Mesenchymal stem cell (in vitro differentiated cells and primary cell): ENCODE measurements at places on chromosomes 6 and 20.

GRCh38 chr20:2946988-2947961, 74.0 kb downstream of the PTPRA start:
- no peaks in the 10 kb centered on the region for H3K4me1 ChIP-seq
- no peaks in the 10 kb centered on the region for H3K27me3 ChIP-seq
- peaks cover 9% of the 10 kb centered on the region for H3K36me3 ChIP-seq
- no peak overlapping the region for H3K4me3 ChIP-seq
- H3K27ac ChIP-seq: no peak overlapping the region
- DNase-seq: peak; percentile 88

DNA sequence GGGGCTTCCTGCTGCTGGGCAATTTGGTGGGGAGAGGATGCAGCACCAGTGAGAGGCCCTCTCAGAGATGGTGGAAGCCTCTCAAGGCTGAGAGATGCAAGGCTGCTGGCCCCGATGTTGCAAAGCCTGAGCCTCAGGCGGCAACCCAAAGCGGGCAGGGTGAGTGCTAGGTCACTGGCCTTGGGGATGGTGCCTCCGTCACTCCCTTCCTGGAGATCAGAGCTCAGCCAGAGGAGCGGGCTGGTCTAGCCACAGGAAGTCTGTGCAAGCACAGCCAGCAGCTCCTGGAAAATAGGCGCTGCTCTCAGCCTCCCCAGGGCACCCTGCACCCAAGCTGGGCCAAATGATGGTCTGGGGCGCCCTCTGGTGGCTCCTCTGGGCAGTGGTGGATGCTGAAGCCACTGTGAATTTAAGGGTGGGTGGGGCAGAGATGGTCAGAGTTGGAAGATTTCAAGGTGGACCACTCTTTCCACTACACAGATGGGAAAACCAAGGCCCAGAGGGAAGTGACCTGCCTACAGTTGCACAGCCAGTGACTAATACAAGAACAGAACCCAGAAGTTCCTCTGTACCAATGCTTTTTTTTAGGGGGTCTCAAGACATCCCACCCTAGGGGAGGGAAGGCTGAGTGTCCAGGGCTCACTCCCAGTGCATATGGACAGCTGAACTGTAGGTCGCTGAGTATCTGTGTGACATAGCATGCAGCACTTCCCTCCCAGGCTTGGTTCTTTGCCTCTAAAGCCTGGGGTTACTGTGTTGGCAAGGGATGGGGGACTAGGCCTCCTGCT, 20.8 kb downstream of the C20orf203 start:
- no peak overlapping the region for H3K4me3 ChIP-seq
- peaks cover 10% of the 10 kb centered on the region for H3K27me3 ChIP-seq

GRCh38 chr6:55184782-55185530, 10.6 kb downstream of the HCRTR2 start:
- H3K4me1 ChIP-seq: no peaks in the 10 kb centered on the region
- DNase-seq: no peak
- no peak overlapping the region for H3K4me3 ChIP-seq
- H3K27ac ChIP-seq: no peak overlapping the region
- H3K36me3 ChIP-seq: no peaks in the 10 kb centered on the region

DNA sequence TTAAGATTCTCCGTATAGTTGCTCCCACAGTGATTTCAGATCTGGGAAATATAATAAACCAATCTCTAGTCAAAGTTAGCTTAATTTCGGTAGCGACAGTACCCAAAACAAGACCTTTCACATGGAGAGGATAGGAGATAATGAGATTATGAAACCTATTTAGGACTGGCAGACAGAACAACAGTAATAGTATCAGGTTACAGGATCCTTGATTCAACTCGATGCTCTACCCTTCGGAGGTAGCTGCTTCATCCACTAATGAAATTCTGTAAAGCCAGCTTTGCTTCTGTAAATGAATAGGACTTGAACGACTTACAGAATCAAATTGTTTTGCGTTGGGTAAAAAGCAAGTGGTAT, 534 bp upstream of the AKIRIN2 start:
- H3K4me3 ChIP-seq: peak overlapping the region; percentile 94
- no peaks in the 10 kb centered on the region for H3K36me3 ChIP-seq
- no peaks in the 10 kb centered on the region for H3K27me3 ChIP-seq
- H3K4me1 ChIP-seq: peaks cover 6% of the 10 kb centered on the region
- H3K27ac ChIP-seq: peak overlapping the region; percentile 83
- DNase-seq: peak; percentile 85

- no peak overlapping the region for H3K4me3 ChIP-seq
- no peaks in the 10 kb centered on the region for H3K36me3 ChIP-seq
- no peaks in the 10 kb centered on the region for H3K4me1 ChIP-seq
- DNase-seq: no peak
Measured at GRCh38 chr6:1449896-1450295, 60.5 kb downstream of the FOXF2 start.

DNA sequence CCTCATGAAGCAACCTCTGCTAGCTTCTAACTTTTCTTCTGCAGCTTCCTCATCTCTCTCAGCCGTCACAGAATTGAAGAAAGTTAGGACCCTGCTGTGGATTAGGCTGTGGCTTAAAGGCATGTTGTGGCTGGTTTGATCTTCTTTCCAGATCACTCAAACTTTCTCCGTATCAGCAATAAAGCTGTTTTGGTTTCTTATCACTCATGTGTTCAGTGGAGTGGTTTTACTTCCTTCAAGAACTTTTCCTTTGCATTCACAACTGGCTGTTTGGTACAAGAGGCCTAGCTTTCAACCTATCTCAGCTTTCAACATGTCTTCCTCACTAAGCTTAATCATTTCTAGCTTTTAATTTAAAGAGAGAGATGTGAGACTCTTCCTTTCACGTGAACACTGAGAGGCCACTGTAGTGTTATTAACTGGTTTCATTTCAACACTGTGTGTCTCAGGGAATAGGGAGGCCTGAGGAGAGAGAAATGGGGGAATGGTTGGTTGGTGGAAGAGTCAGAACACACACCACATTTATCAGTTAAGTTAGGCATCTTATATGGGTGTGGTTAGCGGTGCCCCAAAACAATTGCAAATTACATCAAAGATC, 17.2 kb downstream of the ZSCAN23 start:
- H3K27me3 ChIP-seq: no peaks in the 10 kb centered on the region
- no peak overlapping the region for H3K27ac ChIP-seq
- no peaks in the 10 kb centered on the region for H3K4me1 ChIP-seq
- no peak overlapping the region for H3K4me3 ChIP-seq
- peaks cover 13% of the 10 kb centered on the region for H3K36me3 ChIP-seq
- no peak for DNase-seq

DNA sequence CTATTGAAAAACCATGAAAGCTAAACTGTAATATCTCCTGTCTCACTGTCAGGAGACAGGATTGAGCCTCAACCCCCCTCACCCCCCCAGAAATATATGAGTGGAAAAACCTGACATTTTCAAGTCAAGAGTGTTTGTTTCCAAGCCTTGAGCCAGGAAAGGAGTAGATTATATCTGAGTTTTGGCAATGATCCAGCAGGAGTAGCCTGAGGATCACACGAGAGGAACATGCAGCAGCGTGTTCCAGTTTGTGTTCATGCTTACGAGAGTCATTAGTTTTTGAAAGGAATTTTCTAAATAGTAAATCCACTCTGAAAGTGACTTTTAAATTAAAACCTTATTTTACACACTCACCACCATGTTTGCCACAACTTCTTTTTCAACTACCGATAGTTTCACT, 15.8 kb downstream of the IL22RA2 start:
- H3K27ac ChIP-seq: no peak overlapping the region
- no peaks in the 10 kb centered on the region for H3K27me3 ChIP-seq
- no peak overlapping the region for H3K4me3 ChIP-seq
- H3K4me1 ChIP-seq: no peaks in the 10 kb centered on the region
- no peak for DNase-seq
